Activated CD8-positive, alpha-beta memory T cell treated with anti-CD3 and anti-CD28 coated beads for 48 hours (primary cell): ENCODE measurements at places on chromosomes 6 and 20.

GRCh38 chr6:33702345-33702977 is 9.0 kb downstream of the UQCC2 start:
- DNase-seq, result no peak

DNA sequence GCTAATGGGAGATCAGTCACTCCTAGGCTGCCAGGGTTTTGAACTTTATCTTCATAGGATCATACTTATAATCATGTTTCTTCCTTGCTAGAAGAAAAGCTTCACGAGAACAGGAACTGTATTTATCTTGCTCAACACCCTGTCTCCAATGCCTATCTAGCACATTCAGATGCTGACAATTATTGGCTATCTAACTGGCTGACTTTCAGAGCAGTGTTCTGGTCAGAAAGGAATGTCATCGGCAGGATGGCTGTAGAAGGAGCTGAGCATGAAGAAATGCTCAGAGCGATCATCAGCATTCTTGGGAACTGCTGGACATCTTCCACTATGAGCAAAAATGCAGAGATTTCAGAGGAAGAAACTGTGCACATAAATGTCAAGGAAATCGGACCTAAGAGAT is 628.0 kb upstream of the NRSN1 start:
- no peak for DNase-seq

- DNase-seq, result no peak
These were observed 8.5 kb downstream of the TRMT11 start for GRCh38 chr6:125994670-125995488.

DNA sequence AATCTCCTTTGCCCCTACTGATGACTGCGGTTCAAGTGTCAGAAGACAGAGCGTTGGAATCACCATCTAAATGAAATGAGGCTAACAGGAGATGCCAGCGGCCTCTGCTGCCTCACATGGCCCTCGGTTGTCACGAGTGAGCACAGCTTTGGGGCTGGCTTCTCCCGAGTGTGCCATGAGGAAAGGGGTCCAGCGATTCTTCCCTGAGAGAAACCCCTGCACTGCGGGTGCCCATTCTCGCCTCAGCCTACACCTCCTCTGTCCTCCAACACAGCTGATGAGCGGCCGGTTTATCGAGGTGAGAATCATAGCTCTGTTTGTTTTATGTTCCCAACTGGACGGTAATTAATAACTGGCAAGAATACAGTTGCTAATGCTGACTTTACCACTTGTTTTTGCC is 144.7 kb upstream of the RPS6KA2 start:
- DNase-seq, result no peak

DNA sequence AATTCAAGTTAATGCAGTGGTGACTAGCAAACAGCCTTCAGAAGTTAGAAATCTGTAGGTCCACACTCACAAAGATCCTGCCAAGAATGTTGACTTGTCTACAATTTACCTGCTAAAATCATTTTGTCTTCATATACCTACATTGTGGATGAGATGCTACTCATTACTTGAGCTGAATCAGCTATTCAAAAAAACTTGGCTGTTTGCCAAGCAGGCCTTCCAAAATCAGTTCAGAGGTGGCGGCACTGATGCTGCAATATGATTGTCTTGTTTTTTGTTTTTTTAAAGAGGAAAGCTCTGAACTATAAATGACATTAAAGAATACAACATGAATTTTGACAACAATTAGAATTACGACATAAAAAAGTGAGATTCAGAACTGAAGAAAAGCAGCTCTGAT is 354.7 kb upstream of the KHDRBS2 start:
- DNase-seq, result no peak

GRCh38 chr6:150075034-150075421 is 6.1 kb upstream of the ULBP3 start:
- no peak for DNase-seq

- no peak for DNase-seq
These were observed 2.1 kb downstream of the GABRR2 start for GRCh38 chr6:89313006-89313405.

DNA sequence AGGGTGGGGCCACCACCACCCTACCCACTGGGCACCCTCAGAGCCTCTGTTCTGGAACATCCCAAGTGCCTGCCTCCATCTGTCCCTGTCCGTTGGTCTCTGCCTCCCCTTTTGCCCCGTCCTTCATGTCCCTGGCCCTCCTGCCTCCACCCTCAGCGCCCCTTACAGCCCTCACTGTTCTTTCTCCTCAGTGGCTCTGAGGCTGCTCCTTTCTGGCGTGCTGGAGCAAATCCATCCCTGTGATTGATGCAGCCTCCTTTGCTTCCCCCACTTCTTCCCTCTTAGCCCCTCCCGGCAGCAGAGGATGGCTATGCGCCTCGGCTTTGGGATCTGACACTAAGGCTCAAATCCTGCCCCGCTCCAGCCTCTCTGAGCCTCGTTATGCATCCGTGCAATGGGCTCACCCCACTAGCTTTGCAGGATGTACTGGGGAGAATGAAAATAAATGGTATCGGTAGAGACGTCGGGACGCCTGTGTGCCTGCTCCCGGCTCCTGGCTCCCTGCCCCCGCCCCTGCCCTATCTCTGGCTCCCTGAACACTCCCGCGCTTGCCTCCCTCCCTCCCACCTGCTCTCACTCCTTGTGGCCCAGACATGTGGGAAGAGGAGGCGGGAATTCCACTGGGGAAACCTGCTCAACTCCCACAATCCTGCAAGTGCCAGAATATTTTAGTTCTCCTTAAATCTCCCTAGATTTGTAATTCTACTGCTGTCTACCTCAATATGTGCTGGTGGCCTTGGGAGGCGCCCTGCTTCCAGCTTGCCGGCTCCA is 13.1 kb downstream of the VSTM2L start:
- DNase-seq, result no peak

- DNase-seq, result no peak
These were observed 4.0 kb upstream of the PPP1R3G start for GRCh38 chr6:5081182-5081581.

DNA sequence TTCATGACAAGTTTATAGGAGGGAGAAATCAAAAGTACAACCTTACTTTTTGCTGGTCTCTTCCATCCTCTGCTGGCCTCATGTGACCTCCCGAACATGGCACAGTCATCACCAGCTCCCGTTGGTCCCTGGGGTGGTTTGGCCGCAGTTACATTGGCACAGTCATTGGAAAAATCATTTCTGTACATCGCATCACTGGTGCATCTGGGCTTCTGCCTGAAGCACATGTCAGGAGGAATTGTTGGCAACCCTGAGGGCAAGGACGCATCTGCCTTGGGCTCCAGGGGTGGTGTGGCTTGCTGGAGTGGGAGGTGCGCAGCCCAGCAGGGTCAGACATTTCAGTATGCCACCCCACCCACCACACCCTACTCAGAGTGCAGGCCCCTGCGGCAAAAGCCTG is 162.9 kb upstream of the SLC24A3 start:
- DNase-seq, result no peak

DNA sequence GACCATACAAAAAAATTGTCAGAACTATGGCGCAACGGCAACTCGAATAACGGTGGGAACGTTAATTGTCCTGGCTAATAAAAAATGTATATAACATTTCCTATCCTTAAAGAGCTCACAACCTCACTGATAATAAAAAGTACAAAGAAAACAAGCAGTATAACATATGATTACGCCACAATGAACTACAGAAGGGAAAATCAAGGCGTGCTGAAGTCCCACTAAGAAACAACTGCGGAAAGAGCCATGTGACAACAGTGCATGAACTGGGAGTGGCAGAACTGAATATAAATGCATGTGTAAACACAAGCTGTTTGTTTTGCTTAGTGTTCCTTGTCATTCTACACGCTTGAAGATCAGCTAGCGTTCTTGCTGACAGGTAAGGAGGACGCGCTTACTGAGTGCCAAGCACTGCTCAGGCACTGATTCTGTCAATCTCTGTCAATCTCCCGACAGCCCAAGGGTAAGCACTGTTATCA is 466 bp upstream of the PSMB1 start:
- no peak for DNase-seq

DNA sequence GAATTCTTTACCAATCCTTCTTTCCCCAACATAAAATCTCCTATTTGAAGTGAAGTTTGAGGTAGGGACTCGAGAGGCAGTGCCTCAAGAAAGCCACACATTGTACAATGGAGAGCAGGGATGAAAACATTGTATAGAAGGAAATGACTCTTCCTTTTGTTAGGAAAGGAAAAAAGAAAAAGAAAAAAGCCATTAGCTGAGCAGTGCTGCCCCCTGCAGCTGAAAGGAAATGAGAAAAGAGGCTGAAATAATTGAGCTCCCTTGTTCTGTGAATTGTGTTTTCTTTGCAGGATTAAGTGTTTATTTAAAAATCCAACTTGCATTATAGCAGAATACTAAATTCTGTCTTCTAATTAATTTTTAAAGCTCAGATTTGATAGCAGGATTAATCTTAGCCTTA is 162.9 kb upstream of the SASH1 start:
- no peak for DNase-seq

DNA sequence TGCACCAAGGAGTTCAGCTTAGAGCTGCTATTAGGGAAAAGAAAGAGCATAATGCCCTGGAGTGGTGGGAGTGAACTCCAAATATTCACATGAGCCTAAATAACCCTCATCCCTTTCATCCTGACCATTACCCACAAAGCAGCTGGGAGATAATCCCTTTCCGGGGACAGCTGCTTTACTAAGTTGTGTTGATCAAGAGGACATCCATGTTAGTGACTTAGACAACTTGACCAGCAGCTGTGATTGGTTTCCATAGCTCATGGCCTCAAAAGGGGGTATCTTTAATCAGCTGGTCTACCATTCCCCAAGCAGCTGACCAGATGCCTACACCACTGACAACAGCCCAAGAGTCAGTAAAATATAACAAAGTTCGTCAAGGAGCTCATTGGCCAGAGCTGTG is 75.8 kb upstream of the LY86 start:
- no peak for DNase-seq

GRCh38 chr20:50551288-50551687 is 41.1 kb downstream of the PTPN1 start:
- no peak for DNase-seq

- no peak for DNase-seq
These were observed at the start of gene COL21A1 for GRCh38 chr6:56246881-56247653. Gene COL21A1 (minus strand): TSS chr6:56247580. CDS start chr6:56182618, 64,962 bp downstream.

GRCh38 chr6:37871616-37872372 is 52.3 kb downstream of the ZFAND3 start:
- no peak for DNase-seq

GRCh38 chr6:82686719-82687118 is 323.1 kb downstream of the TPBG start:
- no peak for DNase-seq

DNA sequence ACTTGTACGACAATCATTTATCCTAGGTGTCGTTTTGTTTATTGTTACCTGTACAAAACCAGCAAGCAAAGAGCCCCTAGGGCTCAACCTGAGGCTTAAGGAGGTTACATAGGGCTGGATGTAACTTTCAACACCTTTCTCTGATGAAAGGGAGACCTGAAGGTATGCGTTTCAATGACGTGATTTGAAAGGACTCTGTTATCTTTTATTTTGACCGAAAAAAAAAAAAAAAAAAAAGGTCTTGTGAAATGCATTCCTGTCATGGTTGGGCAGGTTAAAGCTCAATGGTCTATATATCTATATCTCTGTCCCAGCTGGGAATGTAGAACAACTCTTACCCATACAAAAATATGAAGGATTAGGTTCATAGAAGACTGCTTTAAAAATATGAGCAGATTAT is 78.7 kb upstream of the SASH1 start:
- DNase-seq, result no peak

GRCh38 chr20:29876911-29877285 is 1380.6 kb upstream of the DEFB115 start:
- no peak for DNase-seq

DNA sequence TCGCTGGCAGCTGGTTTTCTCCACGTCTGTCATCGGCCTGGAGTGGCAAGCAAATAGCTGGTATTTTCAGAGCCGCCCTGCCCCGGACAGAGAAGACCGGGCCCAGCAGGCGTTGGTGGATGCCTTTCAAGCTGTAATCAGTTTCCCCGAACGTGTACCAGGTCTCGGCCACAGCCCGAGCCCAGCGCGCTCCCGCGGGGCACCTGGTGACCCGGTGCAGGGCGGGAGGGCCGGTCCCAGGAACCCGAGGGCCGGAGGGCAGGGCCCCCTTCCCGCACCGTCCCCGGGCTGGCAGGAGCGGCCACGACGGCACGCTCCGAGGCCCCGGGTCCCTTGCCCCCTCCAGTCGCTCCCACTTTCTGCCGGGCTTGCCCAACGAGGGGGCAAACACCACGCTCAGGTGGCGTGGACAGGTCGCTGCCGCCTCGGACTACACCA is 348 bp upstream of the PYGB start:
- DNase-seq, result no peak

- no peak for DNase-seq
These were observed 682 bp upstream of the CHD6 start for GRCh38 chr20:41618807-41619311.

- DNase-seq, result no peak
These were observed 281.2 kb upstream of the SUPT3H start for GRCh38 chr6:45658958-45659357.

- DNase-seq, result no peak
These were observed 256.8 kb downstream of the PHACTR1 start for GRCh38 chr6:12973386-12973785.

GRCh38 chr6:101458336-101458735 is 64.8 kb downstream of the GRIK2 start:
- DNase-seq, result no peak

DNA sequence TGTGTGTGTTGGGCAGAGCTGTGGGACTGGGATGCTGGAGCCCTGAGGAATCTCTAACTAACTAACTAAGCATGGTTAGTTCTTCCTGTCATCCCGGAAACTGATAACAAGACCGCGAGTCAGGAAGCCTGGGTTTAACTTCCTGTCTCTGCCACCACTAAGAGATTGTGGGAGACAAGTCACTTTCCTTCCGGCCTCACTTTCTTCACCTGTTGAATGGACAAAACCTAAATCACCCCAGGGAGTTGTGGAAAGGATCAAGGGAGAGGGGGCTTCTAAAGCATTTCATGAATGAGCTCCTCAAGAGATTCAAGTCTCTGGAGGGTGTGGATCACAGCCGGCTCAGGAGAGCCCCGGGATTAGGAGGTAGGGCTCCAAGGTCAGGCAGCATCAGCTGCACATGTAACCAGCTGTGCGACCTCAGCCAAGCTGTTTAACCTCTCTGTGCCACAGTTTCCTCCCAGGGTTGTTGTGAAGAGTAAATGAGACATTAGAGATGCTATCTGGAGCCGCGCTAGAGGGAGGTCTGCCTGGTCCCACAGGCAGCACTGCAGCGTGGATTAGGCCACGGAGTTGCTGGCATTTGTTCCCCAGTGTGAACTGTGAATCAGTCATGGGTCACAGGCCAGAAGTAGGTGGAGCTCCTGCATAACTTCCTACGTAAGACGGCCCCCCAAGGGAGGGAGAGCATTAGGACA is 105.1 kb downstream of the TOX2 start:
- no peak for DNase-seq

DNA sequence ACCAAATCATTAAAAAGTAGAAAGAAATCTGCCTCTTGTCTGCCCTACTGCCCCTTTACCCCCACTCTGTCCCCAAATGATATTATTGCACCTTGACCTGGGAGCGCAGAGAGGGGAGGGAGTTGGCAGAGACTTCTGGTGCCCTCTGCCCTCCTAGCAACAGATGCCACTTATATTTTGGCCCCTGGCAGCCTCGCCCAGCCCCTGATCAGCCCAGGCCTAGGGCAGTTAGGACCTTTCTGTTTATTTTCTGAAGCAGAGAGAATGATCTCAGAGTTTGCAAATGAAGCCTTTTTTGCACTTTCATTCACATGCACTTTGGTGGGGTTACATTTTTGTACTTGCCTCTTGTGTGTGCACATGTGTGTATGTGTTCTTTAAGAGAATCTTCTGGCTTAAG is 8.4 kb upstream of the SGK2 start:
- no peak for DNase-seq
